ENCODE measurements at places on chromosomes 6 and 20.

- no peak for DNase-seq
Observed at GRCh38 chr6:85436411-85436810, 13.5 kb upstream of the NT5E start.

GRCh38 chr6:108020472-108021116 is 53.9 kb downstream of the OSTM1 start:
- no peak for DNase-seq

DNA sequence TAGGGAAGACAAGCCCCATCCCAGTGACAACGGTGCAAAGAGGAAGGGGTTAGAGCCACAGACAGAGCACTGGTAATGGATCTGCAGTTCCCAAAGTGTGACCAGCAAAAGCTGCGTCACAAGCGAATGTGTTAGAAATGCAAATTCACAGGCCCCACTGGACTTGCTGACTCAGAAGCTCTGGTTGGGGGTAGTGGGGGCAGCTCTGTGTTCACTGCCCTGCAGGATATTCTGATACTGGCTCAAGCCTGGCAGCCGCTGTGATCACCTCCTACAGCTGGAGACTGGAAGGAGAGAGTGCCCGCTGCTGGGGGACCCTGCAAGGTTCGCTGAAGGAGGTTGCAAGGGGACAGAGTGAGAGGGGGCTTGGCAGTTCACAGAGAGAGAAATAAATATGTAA is 179.7 kb upstream of the CDH4 start:
- DNase-seq, result no peak

- no peak for DNase-seq
Observed at GRCh38 chr6:34334796-34335416, 57.6 kb downstream of the NUDT3 start.

- no peak for DNase-seq
Observed at GRCh38 chr20:50450881-50451752, 59.1 kb upstream of the PTPN1 start.

DNA sequence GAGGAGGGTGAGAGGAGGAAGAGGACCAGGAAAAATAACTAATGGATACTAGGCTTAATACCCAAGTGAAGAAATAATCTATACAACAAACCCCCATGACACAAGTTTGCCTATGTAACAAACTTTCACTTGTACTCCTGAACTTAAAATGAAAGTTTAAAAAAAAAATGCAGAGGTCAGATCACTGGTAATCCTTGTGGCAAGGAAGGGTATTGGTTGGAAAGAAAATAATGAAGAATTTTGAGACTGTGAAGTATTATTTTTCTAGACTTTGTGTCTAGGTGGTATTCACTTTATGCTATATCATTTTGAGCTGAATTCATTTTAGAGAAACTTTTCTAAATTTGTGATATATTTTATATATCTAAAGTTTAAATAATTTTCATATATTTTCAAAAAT is 547.5 kb downstream of the MMUT start:
- no peak for DNase-seq

DNA sequence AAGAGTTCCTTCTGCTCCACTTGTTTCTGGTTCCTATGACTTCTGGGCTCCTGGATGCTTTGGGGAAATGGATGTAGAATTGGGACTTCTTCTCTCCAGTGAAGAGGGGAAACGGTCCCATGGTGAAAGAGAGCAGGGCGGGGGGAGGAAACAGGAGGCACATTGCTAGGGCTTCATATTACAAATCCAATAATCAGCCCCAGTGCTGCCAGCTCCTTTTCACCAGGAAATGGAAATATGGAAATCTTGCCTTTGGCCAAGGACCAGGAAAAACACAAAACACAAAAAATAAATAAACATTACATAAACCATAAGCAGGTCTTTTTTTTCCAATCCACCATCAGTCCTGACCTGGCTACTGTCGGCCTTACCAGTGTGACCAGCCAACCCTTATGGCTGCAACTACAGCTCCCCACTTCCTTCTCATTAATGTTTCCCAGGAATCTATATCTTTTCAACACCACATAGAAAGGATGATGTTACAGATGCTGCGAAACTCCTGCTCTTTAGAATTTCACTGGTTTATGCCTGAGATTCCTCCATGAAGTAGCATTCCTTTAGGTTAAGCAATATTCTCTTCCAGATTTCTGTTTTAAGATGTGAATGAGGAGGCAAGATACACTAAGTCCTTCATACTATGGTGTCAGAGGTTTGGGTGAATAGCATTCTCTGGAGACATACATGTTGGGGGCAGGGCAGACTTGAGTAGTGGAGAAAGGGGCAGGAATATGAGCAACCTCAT is 2.0 kb downstream of the PI3 start:
- DNase-seq, result no peak

DNA sequence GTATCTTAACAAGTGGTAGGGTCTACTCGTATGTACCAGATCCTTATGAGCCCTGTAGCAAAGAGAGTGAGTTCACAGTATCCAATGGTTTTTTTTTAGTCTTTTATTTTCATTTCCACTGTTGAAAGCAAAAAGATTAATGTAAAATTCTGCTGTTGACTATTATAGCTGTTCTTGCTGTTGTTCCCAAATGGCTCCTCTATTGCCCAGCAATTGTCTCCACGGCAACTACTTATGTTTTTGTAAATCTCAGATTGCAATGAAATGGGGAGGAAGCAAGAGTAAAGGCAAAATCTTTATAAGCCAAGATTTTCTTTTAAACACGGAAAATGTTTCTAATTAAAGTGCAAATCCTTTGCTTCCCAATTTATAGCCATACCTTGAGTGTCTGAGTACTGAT is 406.1 kb downstream of the EPM2A start:
- DNase-seq, result no peak

DNA sequence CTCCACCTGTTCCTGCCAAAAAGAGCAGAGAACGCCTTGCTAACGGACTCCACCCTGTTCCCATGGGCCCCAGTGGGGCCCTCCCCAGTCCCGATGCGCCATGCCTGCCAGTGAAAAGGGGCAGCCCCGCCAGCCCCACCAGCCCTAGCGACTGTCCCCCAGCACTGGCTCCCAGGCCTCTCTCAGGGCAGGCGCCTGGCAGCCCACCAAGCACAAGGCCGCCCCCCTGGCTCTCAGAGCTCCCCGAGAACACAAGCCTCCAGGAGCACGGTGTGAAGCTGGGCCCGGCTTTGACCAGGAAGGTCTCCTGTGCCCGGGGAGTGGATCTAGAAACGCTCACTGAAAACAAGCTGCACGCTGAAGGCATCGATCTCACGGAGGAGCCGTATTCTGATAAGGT is 201.8 kb downstream of the SASH1 start:
- DNase-seq, result no peak
